ENCODE measurements at places on chromosomes 3 and 15. TPM values are rescaled to one million over a fixed set of nuclear protein-coding genes. Genes with fewer than 3 reads are reported as not detected.
A peak's percentile ranks its signal among the peaks of the same experiment; 100 is the strongest.

GRCh38 chr15:60130398-60130797, 126.3 kb downstream of the FOXB1 start:
- no peak for DNase-seq

- DNase-seq, result no peak
Measured at GRCh38 chr3:72102112-72102616, 317.2 kb upstream of the PROK2 start.

GRCh38 chr15:68080783-68081182, 26.7 kb downstream of the PIAS1 start:
- no peak for DNase-seq

GRCh38 chr3:38829404-38829803, 13.4 kb upstream of the SCN10A start:
- DNase-seq, result peak; percentile 82

DNA sequence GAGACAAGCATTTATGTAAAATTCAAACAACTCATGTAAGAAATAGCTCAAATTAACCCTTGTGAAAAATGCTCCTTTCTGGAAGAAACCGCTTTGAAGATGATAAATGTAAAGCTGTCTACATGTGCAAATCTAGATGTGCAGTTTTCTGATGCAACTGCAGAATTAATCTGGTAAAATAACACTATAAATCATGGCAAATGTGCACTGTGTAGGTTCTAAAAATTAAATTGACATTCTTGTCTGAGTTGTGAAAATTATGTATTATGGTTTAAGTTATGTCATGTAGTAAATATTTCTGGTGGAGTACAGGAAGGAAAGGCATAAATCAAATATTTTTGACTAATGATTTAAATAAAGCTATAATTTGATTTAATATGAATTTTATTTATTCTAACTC, 678.1 kb upstream of the SEMA6D start:
- DNase-seq, result no peak

GRCh38 chr3:58657571-58658141, 8.9 kb downstream of the FAM3D start:
- DNase-seq, result no peak

DNA sequence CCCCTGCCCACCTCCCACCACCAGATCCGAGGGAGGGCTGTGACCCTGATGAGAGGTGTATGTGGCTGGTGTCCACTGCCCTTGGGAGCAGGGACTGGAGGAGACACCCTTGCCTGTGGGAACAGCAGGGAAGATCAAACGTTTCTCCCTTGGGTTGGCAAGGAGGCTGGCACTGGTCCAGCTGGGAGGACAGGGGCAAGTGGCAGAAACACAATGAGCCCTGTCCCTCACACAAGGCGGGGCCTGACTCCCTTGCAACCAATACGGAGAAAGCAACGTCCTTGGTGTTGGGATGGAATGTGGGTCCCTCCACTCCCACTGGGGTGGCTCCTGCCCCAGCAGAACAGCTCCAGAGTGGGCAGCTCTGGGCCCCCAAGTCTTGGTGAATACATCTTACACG, 5.2 kb downstream of the HYAL2 start:
- DNase-seq, result no peak

DNA sequence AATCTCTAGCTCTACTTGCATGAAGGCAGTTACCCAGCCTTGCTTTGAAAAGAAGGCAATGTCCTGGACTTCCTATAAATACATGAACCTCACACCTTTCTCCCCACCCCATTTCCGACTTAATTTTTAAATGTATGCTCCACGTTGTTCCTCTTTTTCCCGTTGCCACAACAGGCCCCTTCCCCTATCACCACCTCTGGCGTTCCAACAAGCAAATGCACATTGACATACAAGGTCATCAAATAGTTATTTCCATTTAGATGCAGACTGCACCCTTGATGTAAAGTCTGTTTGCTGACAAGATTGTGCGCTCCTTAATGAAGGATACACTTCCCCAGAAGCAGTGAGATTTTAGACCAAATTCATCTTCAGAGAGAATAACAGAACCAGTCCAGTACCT, 260.7 kb upstream of the UMPS start:
- no peak for DNase-seq

GRCh38 chr15:81485806-81486205, 111.8 kb upstream of the TMC3 start:
- peak; percentile 34 for DNase-seq

DNA sequence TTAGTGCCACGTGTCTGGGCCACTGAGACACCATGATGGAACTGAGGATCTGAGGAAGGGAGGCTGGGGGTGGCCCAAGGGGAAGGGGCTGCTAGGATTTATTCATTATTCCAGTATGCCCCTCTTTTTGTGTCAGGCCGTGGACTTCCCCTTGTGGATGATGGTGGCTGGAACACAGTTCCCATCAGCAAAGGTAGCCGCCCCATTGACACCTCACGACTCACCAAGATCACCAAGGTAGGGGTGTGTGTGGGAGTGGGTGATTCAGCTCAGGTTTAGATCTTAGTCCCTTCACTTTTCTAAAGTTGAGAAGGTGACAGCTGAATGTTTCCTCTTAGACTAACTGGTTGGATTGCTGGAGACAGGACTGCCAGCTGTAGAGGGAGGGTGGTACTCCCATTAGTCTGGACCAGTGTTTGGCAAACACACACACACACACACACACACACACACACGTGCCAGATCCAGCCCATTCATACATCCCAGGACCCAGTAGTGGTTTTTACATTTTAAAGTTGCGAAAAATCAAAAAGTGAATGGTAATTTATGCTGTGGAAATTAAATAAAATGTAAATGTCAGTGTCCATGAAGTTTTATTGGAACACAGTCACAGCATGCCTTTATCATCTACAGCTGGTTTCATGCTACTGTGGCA, 11.4 kb downstream of the EIF4G1 start:
- DNase-seq, result no peak

GRCh38 chr3:49397470-49397869, 14.3 kb downstream of the RHOA start:
- DNase-seq, result no peak

GRCh38 chr3:99071096-99071495, 169.6 kb upstream of the DCBLD2 start:
- no peak for DNase-seq

GRCh38 chr15:34064438-34064837, 25.4 kb upstream of the AVEN start:
- no peak for DNase-seq

DNA sequence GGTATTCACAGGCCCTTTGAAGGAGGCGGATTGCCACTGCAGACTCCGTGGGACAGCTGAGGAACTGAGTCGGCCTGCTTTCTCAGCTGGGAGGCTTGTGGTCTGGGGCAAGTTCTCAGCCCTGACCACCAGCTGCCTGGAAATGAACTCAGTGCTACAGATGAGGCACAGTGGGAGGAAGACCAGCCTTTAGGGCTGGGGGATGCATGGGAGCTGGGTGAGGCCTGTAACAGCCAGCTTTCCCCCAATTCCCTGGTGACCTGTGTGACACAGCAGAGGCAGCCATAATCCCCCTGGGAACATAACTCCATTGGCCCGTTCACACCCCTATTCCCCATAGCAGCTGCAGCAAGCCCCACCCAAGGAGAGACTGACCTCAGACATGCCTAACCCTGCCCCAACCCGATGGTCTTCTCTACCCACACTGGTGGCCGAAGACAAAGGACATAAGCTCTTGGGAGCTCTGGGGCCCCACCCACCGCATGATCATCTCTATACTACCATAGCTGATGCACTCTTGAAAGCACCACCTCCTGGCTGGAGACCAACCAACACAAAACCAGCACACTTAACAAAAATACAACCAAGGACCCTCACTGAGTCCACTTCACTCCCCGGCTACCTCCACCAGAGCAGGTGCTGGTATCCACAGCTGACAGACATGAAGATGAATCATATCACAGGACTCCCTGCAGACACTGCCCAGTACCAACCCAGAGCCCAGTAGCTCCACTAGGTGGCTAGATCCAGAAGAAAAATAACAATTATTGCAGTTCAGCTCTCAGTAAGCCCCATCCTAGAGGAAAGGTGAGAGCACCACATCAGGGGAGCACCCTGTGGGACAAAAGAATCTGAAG, 24.9 kb downstream of the ZMAT3 start:
- peak; percentile 42 for DNase-seq

DNA sequence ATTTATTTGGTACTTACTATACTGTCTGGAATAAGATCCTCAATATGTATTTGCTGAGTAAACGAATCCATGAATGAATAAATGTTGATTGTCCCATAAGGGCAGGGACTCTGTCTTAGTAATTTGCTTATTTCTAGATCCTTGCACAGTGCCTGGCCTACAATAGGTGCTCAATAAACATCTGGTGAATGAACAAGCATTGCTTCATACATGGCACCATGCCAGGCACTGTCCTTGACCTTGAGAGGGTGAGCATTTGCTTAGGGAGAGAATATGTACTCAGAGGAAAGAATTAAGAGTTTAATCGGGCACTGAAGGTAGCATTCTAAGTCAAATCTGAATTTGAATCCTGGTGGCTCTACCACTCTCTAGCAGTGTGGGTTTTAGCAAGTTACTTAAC, 282.1 kb downstream of the THSD4 start:
- no peak for DNase-seq

DNA sequence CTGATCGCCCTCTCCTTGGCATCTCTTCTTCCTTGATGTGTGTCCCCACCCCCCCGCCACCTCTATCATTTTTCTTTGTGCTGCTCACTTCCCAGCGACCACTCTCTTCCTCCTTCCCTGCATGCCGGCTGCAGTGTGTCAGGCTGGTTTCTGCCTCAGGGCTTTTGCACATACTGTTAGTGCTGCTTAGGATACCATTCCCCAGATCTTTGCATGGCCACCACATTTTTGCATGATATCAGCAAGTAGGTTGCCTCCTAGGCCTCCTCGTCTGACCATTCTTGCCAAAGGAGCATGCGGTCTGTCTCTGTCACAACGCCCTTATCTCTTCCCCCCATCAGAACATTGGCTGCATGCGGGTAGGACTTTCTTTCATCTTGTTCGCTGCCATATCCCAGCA, 12.5 kb downstream of the FBLN2 start:
- no peak for DNase-seq

GRCh38 chr3:107432646-107433045, 55.4 kb downstream of the CCDC54 start:
- DNase-seq, result no peak

DNA sequence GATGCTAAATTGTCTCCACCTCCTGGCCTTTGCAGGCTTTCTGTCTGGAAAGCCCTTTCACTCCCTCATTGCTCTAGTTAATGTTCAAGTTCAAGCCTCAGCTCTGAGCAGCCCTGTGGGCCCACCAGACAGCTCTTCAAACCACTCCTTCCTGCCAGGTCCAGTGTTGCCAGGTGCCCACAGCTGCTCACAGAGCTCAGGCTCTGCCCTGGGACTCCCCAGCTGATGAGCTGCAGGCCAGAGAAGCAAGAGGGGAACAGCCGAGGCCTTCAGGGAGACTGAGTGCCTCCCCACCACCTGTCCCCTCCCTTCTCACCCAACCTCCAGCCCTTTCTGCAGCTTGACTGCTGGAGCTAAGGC, 1.3 kb upstream of the ZBTB47 start:
- no peak for DNase-seq

GRCh38 chr3:58020783-58021071, 12.5 kb downstream of the FLNB start:
- DNase-seq, result no peak

DNA sequence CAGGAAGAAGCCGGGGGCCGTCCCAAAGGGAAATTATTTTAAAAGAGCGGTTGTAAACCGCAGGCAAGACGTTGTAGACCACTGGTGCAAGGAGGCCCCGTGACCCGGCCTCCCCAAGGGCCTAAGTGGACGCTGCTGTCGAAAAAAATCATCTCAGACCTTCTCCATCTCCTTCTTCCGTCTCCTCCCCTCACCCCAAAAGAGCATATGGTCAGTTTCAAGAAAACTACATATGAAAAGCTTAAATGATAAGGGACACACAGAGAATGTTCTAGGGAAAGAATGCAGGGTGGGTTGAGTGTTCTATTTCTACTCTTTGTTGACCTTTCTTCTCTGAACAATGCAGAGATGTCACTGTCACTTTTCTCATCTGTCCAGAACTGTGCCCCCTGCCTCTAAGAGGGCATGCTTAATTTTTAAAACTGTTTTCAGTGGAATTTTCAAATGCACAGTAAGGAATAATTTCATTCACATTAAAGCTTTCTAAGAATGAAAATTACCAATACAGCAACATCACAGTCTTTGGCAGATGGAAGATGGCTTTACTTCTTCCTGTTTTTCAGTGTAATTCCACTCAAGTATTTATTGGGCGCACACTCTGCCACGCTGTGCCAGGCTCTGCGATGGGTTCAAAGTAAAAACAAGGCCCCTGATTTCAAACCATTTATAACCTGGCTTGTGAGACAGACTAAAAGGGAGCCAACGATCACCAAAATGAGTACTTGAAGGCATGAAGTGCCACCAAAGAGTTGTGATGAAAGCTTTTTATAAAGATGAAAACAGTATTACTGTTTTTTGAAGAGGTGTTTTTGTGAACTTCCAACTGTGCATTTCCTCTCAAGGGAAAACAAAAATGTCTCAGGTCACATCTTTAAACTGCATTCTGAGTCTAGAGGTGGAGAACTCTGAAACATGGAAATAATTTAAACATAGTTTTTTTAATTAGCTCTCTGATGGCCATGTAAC, 891 bp upstream of the TOP2B start:
- DNase-seq, result no peak

DNA sequence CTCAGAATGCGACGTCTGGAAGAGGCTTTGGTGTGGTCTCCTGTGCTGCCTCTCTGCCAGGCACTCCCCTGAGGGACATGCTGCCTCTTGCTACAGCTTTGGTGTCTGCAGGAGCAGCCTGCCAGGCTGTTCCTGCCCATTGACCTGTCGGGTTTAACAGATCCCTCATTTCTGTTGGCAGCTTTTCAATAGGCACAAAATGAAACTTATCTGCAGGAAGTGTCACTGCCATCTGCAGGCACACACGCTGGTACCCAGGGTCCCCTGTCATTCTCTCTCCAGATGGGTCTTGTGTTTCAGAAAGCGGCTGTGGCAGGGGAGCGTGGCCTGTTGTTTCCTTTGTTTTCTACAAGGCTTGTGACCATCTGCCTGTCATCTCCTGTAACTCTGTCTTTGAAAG, 328.3 kb upstream of the CHRM5 start:
- DNase-seq, result no peak

The COL6A6 gene
- not detected for total RNA-seq

The TERC gene
- 52.4 TPM for total RNA-seq

The KNG1 gene
- not detected for total RNA-seq

The CHRFAM7A gene
- total RNA-seq, result 3.9 TPM

The MESP2 gene
- total RNA-seq, result not detected

The PRTG gene
- 3.3 TPM for total RNA-seq

The FMN1 gene
- 3.4 TPM for total RNA-seq

All from HT1080 (cell line).